ENCODE measurements at places on chromosomes 3 and 15.

DNA sequence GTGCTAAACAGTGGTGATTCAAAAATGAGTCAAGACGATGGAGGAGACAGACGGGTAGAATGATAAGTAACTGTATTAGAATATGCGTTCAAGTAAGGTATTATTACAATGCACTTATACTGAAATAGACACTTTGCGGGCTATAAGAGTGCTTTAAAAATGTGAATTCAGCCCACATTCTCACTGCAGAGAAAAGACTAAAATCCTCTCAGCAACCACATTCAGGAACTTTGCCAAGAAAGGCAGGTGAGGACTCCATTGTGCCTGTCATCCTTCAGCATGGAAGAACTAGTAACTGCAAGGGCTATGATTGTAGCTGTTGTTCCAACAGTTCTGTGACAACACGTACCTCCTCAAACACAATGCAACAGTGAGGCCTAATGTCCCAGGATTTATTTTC is 272.0 kb downstream of the RORA start:
- no peak for DNase-seq

- no peak for DNase-seq
These were observed 87.7 kb downstream of the CFAP20DC start for GRCh38 chr3:58962040-58962651.

DNA sequence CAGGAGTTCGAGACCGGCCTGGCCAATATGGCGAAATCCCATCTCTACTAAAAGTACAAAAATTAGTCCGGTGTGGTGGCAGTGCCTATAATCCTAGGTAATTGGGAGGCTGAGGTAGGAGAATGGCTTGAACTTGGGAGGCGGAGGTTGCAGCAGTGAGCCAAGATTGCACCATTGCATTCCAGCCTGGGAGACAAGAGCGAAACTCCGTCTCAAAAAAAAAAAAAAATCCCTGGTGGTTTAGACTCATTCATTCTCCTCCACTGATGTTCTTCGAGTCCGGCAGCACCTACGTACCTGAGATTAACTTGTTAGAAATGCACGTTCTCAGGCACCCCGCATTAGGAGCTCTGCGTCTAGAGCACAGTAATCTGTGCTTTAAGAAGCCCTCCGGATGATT is 3.7 kb downstream of the MCTP2 start:
- DNase-seq = no peak

- no peak for DNase-seq
These were observed 109.0 kb upstream of the MANF start for GRCh38 chr3:51276046-51276445.

- DNase-seq = no peak
These were observed 16.0 kb upstream of the MBNL1 start for GRCh38 chr3:152252755-152253154.

Measured in stimulated activated CD4-positive, alpha-beta T cell treated with anti-CD3 and anti-CD28 coated beads, Interleukin-2, amount 100 ng/mL, for 24 hours (primary cell).